ENCODE measurements at places on chromosomes 6 and 20.

- no peak for DNase-seq
These were observed 28.6 kb upstream of the CDKN1A start for GRCh38 chr6:36649701-36650484.

DNA sequence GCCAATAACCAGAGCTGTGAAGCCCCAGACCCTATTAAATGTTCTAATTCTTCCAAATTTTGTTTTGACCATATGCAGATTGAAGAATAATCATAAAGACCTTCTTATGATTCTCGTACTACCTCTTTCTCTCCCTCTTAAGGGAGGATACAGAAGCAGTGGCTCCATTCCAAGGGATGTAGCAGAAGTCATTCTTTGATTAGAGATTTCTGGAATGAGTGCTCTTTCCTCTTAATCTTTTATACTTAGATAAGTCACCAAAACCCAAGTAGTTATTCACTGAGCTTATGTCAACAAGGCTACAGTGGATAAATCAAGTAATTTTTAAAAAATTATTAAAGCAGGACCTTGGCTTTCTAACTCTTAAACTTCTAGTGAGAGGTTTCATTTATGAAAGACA, 266.0 kb upstream of the STXBP5 start:
- DNase-seq: no peak

- no peak for DNase-seq
These were observed 194.8 kb downstream of the PLCB1 start for GRCh38 chr20:8326899-8327298.

DNA sequence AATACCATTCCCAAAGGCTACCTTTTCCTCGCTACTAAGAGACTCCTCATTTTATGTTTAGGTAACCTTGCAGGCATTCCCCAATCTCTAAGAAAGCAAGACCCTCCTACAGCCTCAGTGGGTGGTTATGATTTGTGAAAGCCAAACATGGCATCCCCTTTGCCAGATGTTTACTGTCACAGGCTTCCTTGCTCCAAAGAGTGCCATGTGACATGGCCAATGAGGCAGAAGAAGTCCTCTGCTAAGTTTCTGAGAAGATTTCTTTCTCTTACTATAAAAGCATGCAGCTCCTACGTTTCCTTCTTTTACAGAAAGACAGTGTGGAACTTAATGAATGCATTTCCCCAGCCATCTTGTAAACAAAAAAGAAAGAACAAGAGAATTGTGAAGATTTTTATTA, 688.2 kb downstream of the TBC1D32 start:
- DNase-seq: no peak

- peak; percentile 50 for DNase-seq
These were observed 42.0 kb upstream of the PLCG1 start for GRCh38 chr20:41095110-41095969.

- DNase-seq: no peak
These were observed 373.4 kb upstream of the SYNCRIP start for GRCh38 chr6:86016077-86016476.

- no peak for DNase-seq
These were observed 34.8 kb upstream of the CD83 start for GRCh38 chr6:14082771-14083170.

GRCh38 chr20:19907326-19908056, 109.7 kb upstream of the NAA20 start:
- DNase-seq: no peak

- DNase-seq: no peak
These were observed 8.5 kb downstream of the IYD start for GRCh38 chr6:150377211-150377781.
